HFFc6 (cell line): ENCODE measurements at places on chromosomes 6 and 20.

DNA sequence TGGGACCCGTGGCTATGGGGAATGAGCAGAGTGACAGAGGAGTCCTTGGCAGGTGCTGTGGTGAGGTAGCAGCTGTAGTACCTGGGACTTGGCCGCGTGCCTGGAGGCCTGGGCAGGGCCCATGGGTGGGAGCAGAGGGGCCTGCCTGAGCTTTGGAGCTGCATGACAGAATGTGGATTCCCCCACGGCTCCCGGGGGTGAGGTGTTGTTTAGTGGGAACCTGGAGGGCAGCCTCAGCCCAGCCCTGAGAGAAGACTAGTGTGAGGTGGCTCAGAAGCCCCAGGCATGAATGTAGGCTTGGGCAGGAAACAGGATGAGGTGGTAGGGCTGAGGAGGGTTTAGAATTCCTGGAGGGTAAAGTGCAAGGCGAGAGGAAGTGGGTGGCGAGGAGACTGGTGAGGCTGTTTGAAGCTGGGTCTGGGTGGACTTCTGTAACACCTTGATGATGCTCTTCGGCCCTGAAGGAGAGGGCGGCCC is 86.5 kb upstream of the SCP2D1 start:
- no peaks in the 10 kb centered on the region; the same call in 1 of the 2 replicates for H3K27me3 ChIP-seq
- no peaks in the 10 kb centered on the region for H3K36me3 ChIP-seq
- H3K27ac ChIP-seq, result no peak overlapping the region
- no peak overlapping the region for H3K4me3 ChIP-seq

- peaks cover 48% of the 10 kb centered on the region for H3K4me1 ChIP-seq
- H3K4me3 ChIP-seq, result no peak overlapping the region
- no peak overlapping the region for H3K27ac ChIP-seq
- no peaks in the 10 kb centered on the region for H3K36me3 ChIP-seq
Observed at GRCh38 chr6:157017861-157018260, 240.7 kb downstream of the ARID1B start.

GRCh38 chr6:106783640-106784566 is 154.5 kb downstream of the QRSL1 start:
- DNase-seq, result no peak
- H3K4me3 ChIP-seq, result no peak overlapping the region
- H3K4me1 ChIP-seq, result peaks cover 6% of the 10 kb centered on the region; the same call in 1 of the 2 replicates
- peaks cover 4% of the 10 kb centered on the region; the same call in 1 of the 2 replicates for H3K27me3 ChIP-seq
- no peak overlapping the region for H3K27ac ChIP-seq

- H3K4me1 ChIP-seq, result no peaks in the 10 kb centered on the region
- DNase-seq, result no peak
- no peaks in the 10 kb centered on the region; the same call in 1 of the 2 replicates for H3K27me3 ChIP-seq
- H3K36me3 ChIP-seq, result peaks cover 4% of the 10 kb centered on the region; the same call in 1 of the 2 replicates
- no peak overlapping the region for H3K4me3 ChIP-seq
- no peak overlapping the region for H3K27ac ChIP-seq
Observed at GRCh38 chr20:40282541-40282940, 406.5 kb downstream of the MAFB start.

DNA sequence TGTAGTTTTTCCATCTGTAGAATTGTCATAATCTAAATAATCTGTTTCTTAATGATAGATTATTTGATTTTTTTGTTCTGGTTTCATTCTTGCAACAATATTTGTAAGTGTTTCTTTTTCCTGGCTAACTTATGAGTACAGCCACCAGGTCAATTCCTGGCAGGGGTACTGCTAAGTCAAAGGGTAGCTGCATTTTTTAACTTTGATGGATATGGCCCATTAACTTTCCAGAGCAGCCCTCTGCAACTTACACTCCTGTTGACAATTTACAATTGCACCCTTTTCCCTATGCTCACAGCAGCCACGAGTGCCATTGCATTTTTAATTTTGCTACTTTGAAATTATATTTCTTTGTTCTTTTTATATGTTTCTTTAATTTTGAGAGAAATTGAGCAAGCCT is 209.3 kb upstream of the CST7 start:
- H3K4me1 ChIP-seq, result peaks cover 9% of the 10 kb centered on the region; the same call in 1 of the 2 replicates
- no peak for DNase-seq
- no peak overlapping the region for H3K27ac ChIP-seq
- H3K4me3 ChIP-seq, result peak overlapping the region; percentile 14; the same call in 1 of the 2 replicates

DNA sequence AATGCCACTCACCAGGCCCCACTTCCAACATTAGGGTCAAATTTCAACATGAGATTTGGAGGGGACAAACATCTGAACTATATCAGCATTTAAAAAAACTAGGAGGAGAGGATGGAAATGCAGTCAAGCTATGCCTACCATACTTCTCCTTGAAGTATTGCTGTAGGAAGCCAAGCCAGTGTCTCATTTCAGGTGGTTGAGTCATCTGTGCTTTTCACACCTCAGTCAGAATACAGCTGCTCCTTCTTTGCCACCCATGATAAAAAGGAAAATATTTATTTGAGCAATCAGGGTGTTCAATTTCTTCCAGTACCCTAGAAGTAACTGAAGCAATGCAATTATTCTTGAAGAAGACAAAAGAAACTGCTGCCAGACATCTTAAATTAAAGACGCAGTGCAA is 47.0 kb upstream of the EEF1E1 start:
- H3K36me3 ChIP-seq, result no peaks in the 10 kb centered on the region
- no peak overlapping the region for H3K27ac ChIP-seq
- no peaks in the 10 kb centered on the region for H3K4me1 ChIP-seq
- peaks cover 3% of the 10 kb centered on the region for H3K27me3 ChIP-seq

DNA sequence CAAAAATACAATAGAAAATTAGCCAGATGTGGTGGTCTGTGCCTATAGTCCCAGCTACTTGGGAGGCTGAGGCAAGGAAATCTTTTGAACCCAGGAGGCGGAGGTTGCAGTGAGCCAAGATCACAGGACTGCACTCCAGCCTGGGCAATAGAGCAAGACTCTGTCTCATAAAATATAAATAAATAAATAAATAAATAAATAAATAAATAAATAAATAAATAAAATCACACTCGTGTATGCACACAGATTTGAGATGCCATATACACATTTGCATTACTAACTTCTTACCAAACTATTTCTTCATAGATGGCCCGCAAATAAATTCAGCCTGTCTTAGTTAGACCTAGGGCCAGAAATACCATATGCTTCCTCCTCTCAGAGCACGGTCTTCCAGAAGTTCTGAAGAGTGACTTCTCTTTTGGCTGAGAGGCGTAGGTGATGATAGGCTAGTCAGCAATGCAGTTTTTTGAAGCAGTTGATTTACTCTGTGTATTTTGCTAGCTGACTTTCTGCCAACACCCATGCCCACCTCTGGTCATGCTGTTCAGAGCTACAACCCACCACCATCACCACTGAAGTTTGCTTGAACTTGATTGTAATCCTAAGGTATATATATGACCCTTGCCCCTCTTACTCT is 150.1 kb downstream of the SASH1 start:
- peaks cover 58% of the 10 kb centered on the region for H3K4me1 ChIP-seq
- peaks cover 36% of the 10 kb centered on the region for H3K36me3 ChIP-seq
- H3K4me3 ChIP-seq, result no peak overlapping the region
- H3K27me3 ChIP-seq, result no peaks in the 10 kb centered on the region; the same call in 1 of the 2 replicates
- no peak overlapping the region; the same call in 1 of the 2 replicates for H3K27ac ChIP-seq

GRCh38 chr6:48840896-48841295 is 622.2 kb downstream of the MMUT start:
- DNase-seq, result no peak
- peaks cover 31% of the 10 kb centered on the region for H3K36me3 ChIP-seq
- H3K27ac ChIP-seq, result no peak overlapping the region
- H3K27me3 ChIP-seq, result no peaks in the 10 kb centered on the region
- no peak overlapping the region for H3K4me3 ChIP-seq
- peaks cover 14% of the 10 kb centered on the region for H3K4me1 ChIP-seq
